Pons (tissue), 1 donor: ENCODE measurements at places on chromosomes 5 and 9.

DNA sequence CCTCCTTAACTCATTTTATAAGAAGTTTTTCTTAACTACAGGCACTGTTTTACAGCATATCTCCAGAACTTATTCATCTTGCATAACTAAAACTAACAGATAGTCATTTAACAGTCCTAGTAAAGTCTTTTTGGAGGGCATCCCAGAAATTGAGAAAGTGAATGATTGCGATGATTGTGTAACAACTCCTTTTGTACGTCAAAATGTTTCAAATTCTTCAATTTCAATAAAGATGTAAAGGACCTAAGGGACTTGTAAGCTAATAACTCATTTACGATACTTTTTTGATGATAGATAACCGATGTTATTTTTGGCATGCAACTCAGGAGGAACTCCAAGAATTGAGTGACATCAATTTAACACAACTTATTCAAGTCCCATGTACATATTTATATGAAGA is 42.7 kb downstream of the SVEP1 start:
- no peak for DNase-seq

GRCh38 chr5:124280079-124280478 is 466.4 kb downstream of the ZNF608 start:
- DNase-seq: no peak

GRCh38 chr5:5145651-5146529 is 5.8 kb downstream of the ADAMTS16 start:
- DNase-seq: no peak

GRCh38 chr5:174493530-174493929 is 230.9 kb upstream of the MSX2 start:
- no peak for DNase-seq

DNA sequence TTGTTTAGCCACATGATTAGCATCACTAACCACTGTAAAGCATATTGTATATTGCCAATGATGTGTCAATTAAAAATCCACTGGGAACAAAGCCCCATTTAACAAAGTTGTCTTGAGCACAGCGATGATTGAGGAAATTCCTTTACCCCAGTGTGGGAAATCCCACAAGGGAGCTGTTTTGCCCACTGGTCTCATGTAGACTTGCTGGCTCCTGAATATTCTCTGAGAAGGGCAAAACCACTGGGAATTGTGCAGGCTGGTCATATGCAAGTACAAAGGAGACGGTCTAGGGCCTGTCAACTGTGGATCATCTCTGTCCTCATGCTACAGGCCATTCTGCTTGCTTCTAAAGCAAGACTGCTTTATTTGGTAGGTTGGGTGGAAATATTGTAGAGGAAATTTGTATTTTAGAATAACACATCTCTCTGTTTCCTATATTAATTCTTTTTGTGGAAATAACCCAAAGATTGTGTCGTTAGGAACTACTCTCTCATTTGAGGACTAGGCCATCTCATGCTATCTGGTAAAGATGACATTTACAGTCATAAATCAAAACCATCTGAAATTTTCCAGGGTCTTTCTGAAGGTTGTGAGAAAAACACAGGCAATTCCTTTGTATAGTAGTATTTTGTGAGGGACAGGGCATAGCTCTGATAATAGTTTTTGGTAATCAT is 60.2 kb downstream of the PARP8 start:
- DNase-seq: no peak

- DNase-seq: no peak
These were observed 388.7 kb downstream of the PRELID2 start for GRCh38 chr5:145446412-145446811.
